Gastroesophageal sphincter (tissue), 4 donors: ENCODE measurements at places on chromosomes 7 and 10.

GRCh38 chr7:25517906-25518305, 289.6 kb upstream of the NPVF start:
- H3K27ac ChIP-seq = no peak overlapping the region
- H3K4me1 ChIP-seq = no peaks in the 10 kb centered on the region
- no peak overlapping the region for H3K4me3 ChIP-seq
- H3K27me3 ChIP-seq = no peaks in the 10 kb centered on the region

DNA sequence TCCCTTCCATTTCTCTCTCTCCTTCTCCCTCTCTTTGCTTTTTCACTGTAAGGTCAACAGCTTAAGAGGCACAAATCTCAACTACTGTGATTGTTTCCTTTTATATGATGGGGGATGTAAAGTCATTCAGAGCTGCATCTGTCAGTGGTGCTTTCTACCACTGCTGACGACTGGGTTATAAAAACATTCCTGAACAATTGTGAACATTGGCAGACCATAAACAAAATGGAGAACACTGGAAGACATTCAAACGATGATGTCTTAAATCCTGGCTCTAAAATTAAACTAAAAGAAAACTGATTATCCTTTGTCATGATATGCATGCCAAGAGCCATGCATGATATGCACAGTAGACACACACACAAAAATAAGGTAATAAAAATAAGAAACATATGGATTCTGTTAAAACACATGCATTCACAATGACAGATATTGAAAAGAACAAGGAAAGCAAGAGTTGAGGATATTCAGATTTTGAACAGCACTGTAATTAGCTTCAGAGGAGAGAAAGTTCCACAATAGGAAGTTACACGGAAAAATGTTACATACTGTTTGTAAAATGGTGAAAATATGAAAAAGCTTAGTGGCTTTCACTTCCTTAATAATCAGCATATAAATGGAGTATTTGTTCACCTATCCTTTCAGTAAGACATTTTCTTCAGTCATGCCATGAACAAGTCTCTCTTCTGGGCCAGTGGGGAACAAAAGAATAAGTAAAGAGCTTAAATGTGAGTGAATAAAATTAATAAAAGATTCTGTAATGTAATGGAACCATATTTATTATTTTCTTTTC, 89.2 kb downstream of the RNLS start:
- no peaks in the 10 kb centered on the region for H3K4me1 ChIP-seq
- H3K27ac ChIP-seq = no peak overlapping the region
- no peak for ATAC-seq

DNA sequence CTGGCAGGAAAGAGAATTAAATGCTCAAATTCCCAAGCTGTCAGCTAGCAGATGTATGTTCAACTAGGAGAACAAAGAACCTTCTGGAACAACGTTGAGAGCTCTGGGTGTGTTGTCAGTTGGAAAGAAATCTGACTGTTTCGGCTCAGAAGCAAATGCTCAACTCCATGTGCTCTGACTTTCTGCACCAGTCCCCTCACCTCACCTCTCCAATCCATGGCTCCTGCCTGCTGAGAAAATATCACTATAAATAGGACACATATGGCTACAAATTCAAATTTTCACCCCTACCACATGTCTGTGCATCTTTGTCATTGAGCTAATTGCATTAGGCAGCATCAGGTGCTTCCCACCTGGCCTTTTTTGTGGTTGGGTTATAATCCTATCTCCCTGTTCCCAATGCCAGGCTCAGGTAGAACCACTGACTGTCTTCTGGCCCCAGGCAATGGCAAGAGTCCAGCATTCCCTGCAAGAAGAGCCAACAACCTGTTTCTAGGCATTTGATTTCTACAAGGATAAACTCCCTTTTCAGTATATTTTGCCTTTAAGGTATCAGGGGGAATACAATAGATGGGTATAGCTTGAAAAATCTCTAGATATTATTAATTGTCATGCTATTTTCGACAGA, 142.6 kb upstream of the LSM8 start:
- ATAC-seq = no peak
- H3K36me3 ChIP-seq = no peaks in the 10 kb centered on the region
- H3K27me3 ChIP-seq = no peaks in the 10 kb centered on the region
- H3K4me1 ChIP-seq = no peaks in the 10 kb centered on the region
- no peak overlapping the region for H3K27ac ChIP-seq
- no peak overlapping the region for H3K4me3 ChIP-seq

DNA sequence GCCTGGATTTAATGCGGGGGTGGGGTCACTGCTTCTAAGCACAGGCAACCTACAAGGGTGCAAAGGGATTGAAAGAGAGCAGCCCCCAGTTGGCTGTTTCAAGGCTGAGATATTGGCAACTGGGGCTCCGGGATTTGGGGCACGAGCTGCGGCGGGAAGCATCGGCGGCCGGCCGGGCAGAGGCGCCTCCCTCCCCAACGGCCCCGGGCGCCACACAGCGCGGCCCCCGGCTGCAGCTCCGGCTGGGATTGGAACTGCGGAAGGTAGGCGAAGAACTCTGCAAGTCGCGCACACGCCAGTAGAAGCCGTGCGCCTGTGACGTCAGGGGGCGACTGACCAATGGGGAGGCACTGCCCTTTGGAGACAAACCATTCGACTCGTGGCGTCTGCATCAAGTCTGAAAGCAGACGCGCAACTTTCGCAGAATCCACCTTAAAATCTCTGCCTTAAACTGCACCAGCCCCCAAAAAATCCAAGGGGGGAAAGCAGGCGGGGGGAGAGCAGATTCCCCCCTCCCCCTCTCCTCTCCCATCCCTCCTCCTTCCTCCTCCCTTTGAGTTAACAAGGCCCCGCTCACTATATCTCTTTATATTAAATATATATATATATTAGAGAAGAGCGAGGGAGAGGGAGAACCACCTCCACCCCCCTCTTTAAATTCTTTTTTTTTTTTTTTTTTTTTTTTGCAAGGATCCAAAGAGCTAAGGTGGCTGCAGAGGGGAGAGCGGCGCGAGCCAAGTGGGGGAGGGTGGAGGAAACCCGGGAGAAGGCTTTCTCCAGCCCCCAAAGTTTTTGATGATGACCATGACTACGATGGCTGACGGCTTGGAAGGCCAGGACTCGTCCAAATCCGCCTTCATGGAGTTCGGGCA, at the start of gene DLX6:
Gene DLX6 (plus strand): TSS at position 371 of the 872 bp plus-strand sequence. CDS start 425 bp downstream, at position 796.
- H3K36me3 ChIP-seq = no peaks in the 10 kb centered on the region
- peaks cover 47% of the 10 kb centered on the region for H3K4me1 ChIP-seq
- peaks cover 100% of the 10 kb centered on the region for H3K27me3 ChIP-seq
- no peak within 1 kb of the TSS for H3K27ac ChIP-seq
- ATAC-seq = peak; percentile 42
- peak within 1 kb of the TSS; percentile 3 for H3K4me3 ChIP-seq

- H3K4me3 ChIP-seq = no peak overlapping the region
- H3K27me3 ChIP-seq = peaks cover 3% of the 10 kb centered on the region
- H3K27ac ChIP-seq = no peak overlapping the region
- no peaks in the 10 kb centered on the region for H3K36me3 ChIP-seq
- H3K4me1 ChIP-seq = no peaks in the 10 kb centered on the region
- no peak for ATAC-seq
These were observed 26.9 kb downstream of the SPOCK2 start for GRCh38 chr10:72061491-72061890.

- no peak for ATAC-seq
- H3K4me1 ChIP-seq = no peaks in the 10 kb centered on the region
- H3K27me3 ChIP-seq = peaks cover 16% of the 10 kb centered on the region
- no peak overlapping the region for H3K27ac ChIP-seq
These were observed 55.4 kb upstream of the MXI1 start for GRCh38 chr10:110151971-110152370.

GRCh38 chr7:44700322-44700721, 48.3 kb upstream of the ZMIZ2 start:
- no peak overlapping the region for H3K27ac ChIP-seq
- ATAC-seq = no peak
- no peak overlapping the region for H3K4me3 ChIP-seq

- H3K36me3 ChIP-seq = no peaks in the 10 kb centered on the region
- ATAC-seq = no peak
- peaks cover 36% of the 10 kb centered on the region for H3K4me1 ChIP-seq
- no peaks in the 10 kb centered on the region for H3K27me3 ChIP-seq
- H3K27ac ChIP-seq = no peak overlapping the region
- H3K4me3 ChIP-seq = no peak overlapping the region
These were observed 33.3 kb downstream of the EGFR start for GRCh38 chr7:55052081-55052480.

DNA sequence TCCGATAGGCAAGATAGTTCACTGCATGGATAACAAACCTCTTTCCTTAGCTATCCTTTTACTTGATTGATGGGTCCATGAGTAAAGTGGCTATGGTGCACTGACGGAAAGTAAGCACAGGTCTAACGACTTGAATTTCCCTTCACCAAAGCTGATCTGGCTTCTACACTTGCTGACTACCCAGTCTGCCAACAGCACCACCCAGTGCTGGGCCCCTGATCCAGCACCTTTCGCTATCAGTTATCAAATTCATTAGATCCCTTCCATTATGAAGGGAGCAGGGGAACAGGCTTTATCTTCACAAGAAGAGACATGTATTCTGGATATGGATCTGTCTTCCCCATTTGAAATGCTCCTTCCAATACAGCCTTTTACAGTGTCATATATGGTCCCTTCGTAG, 855.9 kb downstream of the GRID1 start:
- H3K27ac ChIP-seq = no peak overlapping the region
- H3K4me1 ChIP-seq = no peaks in the 10 kb centered on the region
- peaks cover 11% of the 10 kb centered on the region for H3K27me3 ChIP-seq
- ATAC-seq = no peak
- H3K4me3 ChIP-seq = no peak overlapping the region
